ENCODE measurements at places on chromosomes 2 and 18.

DNA sequence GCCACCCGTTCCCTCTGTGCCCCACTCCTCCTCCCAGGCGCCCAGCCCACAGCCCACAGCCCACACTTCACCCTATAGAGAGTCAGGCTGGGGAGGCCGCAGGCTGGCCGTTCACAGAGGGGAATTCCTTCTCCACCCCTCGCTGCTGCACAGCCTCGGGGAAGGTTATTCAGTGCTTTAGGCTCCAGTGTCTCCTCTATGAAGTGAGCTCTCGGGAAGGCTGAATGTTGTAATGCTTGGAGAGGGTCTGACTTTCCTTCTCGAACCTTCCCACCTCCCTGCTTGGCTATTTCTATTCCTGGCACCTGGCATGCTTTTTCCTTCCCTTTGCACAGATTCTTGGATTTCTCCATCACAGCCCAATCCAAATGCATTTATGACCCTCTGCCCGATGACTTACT is 62.5 kb upstream of the SMAD7 start:
- no peak for DNase-seq

DNA sequence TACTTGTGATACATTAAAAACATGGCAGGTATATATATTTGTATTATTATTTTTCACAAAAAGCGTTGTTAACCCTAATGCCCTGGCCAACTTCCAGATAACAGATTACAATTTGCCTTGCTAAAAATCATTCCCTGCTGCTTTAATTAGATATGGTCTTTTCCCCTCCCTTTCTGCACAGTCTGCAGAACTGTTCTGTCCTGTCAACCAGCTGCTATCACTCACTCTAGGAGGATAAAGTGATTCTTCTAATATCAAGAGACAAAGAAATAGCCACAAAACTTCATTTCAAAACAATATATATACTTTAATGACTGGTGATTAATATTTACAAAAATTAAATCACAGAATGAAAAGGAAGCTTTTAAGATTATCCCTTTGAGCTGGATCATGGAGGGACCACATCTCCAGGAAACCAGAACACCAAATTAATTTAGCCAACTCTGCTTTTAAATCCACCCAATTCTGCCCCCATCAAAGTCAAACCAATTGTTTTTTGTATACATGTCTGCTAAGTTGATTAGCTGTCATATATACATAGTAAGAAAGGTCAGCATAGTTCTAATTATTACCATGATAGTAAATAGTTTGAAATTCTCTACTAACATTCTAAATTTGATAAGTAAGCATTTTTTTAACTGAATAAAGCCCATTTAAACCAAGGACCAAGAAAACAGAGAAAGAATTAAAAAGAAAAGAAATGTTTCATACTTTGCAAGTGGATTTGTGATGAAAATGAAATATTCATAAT is 55.7 kb downstream of the RND3 start:
- DNase-seq: no peak

- no peak for DNase-seq
These were observed 36.8 kb upstream of the IGFBP2 start for GRCh38 chr2:216596236-216596979.

DNA sequence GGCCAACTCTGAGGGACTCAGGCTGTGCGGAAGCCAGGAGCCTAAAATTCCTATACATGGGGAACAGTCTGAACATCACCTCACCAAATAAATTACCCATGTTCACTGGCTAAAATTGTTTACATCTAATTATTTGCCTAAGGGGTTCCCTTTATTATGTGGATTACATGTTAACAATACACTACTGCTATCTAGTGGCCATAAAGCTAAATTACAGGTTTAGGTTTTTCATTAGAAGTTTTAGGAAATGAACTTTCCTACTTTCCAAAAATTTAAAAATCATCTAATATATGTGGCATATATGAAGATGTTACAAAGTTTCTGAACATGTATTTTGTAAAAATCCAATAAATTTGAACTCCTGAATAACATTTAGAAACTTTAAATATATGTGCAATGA is 40.3 kb downstream of the PLA2R1 start:
- no peak for DNase-seq

GRCh38 chr2:47126783-47127182 is 28.3 kb downstream of the STPG4 start:
- no peak for DNase-seq

DNA sequence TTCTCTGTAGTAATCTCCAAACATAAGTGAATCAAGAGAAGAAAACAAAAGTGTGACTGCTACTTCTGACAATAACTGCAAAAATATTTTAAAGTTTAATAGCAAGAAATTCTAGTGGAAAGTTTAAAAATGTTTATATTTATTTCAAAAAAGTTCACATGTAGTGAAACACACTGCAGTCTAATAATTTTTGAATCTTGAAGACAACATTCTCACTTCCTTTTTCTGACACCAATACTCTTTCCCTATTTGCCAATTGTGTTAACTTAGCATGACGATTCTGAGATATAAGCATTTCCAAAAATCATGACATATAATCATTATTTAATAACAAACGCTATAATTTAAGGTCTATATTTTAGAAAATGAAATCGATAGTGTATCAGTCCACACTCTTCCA is 429.1 kb upstream of the PKDCC start:
- no peak for DNase-seq

DNA sequence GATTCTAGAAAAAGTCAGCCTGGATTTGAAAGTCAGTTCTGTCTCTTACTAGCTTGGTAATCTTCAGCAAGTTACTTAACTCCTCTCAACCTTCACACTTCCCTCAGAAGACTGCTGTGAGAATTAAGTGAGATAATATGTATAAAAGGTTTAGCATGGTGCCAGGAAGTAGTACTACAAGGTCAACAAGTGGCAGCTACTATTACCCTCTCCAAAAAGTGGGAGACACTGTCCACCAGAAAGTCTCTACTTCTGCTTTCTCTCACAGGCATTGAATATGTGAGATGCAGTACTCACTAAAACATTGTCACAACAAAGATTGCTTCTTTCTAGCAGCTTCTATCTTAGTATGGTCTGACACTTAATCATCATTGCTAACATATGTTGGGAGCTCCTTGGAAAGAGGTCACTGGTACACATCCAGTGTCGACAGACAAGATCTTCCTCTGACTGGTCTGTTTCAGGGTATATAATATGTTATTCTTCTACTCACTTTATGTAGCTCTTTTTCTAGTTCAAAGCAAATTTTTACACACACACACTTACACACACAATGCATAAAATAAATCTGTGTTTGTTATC is 47.9 kb downstream of the DOCK10 start:
- DNase-seq: no peak

DNA sequence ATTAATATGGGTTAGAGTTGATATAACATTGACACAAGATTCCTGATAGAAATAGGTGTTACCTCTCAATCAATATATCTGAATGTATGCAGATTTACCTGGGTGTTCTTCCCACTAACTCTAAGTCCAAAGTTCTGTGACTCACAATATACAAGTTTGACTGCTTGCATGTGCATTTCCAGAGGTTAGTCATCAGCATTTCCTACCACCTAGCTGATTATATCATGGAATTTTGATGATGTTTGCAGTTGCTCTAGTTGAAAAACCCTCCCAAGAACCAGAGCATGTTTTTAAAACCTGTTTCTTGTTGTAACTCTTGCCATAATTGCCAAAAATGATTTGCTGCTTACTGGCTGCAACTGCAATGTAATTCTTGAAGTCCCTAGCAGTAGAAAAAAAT is 15.0 kb upstream of the DSG1 start:
- no peak for DNase-seq

DNA sequence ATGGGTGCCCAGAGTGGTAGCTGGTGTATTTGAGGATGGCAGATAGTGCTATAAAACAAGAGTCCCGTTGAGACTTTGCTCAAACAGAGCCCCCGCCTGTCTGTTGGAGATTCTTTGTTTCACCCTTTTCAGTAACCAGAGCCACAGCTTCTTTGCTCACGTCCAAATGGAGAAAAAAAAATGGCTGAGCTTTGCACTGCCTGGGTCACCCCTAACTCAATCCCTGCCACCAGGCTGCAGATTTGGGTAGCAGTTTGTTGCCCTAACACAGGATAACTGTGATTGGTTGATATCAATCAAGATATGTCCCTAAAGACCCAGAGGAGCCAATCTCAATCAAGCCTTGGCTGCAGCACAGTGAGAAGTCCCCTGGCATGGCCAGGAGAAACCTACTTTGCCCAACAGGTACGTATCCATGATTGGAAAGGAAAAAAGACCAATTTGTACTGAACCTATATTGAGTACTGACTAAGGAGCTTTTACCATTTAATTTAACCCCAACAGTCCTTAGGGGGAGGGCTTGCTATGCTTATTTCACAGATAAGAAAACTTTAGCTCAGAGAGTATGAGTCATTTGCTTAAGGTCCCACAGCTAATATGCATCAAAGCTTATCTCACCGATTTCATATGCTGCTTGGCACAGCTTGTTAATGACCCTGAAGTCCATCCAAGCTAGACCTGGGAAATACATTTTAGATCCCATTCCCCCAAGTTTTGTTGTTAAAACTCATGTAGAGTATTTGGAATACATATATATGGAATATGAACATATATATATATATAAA is 72.0 kb upstream of the SH3BP4 start:
- no peak for DNase-seq

DNA sequence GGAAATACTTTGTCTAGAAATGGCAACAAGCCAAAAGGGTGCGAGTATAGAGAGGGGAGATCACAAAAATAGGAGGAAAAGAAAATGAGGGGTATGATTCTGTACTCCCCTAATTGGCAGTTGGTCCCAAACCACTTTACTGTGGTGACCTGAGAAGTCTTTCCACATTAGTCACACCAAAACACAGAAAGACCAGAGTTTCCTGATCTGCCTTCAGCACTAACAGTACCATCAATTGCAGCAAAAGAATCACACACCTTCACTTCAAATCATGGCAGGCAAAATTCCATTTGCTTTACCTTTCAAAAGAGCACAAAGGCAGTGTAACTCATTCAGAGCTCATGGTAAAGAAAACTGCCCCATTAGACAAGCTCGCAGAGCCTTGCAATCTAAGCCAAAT is 86.8 kb downstream of the ALK start:
- no peak for DNase-seq

DNA sequence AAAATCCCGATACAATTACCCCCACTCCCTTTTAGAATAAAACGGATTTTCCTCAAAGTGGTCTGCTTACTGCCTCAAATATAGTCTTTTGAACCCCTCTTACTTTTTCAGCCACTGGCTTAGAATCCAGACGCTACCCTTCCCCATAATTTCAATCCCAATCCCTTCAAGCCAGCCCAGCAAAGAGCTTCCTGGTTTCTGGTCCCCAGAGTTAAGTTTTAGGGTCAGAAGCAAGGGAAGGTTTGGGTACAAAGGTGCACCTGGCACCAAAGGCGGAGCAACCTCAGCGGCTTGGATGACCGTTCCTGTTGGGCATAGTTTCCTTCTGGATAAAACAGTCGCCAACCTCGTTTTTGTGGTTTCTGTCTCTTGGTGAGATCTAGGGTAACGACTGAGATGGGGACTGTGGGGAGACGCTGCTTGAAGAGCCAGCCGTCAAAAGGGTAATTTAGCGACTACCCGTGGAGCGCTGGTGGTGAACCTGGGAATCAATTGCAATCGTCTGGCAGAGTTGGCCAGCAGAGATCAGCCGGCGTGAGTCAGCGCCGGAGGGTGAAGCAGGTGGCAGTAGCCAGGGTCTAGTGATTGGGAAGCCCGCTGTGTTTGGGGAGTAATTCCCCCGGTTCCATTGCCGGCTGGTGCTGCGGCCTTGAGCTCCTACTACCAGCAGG is 1.6 kb downstream of the FEV start:
- no peak for DNase-seq

DNA sequence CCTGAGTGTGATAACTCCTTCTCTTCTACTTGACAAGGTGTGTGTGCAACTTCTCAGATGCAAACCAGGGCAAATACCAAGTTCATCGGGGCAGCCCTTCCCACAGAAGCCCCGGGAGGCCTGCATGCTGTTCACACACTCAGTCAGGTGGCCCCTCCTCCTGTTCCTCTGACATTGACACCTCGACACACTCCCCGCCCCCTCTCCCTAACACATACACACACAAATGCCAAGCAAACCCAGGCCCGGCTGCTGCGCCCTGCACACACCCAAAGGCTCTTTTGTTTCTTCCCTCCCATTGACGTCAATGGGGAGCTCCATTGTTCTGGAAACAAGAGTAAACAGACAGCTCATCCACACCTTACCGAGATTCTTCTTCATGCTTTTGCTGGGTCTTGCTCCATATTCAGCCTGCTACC is 1.7 kb upstream of the PER2 start:
- no peak for DNase-seq

- DNase-seq: no peak
These were observed 733 bp upstream of the CXCR2 start for GRCh38 chr2:218125095-218125494.

- no peak for DNase-seq
These were observed 525.5 kb upstream of the CHAC2 start for GRCh38 chr2:53242090-53242489.

DNA sequence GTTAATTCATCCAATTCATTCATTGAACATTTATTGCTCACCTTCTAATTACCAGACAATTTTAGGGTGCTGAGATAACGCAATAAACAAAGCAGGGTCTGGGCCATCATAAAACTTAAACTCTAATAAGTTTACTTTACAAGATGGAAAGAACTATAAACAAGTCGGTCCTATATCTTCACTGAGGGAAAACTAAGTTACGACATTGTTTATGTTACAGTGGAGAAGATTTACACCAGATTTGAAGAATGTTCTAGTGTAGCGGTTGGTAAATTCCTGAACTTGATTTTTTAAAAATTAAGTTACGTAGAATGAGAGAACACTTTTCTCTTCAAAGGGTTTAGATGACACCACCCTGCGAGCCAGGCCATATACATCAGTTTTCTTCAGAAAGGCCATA is 20.7 kb upstream of the FRZB start:
- no peak for DNase-seq

GRCh38 chr2:160387558-160388262 is 105.9 kb downstream of the RBMS1 start:
- no peak for DNase-seq

DNA sequence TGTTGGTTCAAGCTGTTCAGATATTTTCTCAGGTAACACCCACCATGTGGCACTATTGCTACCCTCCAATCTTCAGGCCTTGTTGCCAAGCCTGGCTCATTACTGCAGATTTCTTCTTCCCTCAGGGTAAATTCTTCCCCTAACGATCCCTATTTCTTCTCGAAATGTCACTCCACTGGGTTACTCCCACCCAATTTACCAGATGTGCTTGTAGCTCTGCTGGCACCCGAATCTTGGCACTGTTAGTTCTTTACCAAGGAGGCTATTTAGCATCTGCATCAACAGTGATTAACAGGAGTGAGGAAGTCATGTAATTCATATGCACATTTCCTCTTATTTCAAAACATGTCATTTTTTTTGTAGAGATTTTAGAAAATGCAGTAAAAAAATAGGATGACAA is 217.1 kb upstream of the CYRIA start:
- no peak for DNase-seq

GRCh38 chr2:204897561-204897960 is 352.3 kb downstream of the PARD3B start:
- DNase-seq: no peak

DNA sequence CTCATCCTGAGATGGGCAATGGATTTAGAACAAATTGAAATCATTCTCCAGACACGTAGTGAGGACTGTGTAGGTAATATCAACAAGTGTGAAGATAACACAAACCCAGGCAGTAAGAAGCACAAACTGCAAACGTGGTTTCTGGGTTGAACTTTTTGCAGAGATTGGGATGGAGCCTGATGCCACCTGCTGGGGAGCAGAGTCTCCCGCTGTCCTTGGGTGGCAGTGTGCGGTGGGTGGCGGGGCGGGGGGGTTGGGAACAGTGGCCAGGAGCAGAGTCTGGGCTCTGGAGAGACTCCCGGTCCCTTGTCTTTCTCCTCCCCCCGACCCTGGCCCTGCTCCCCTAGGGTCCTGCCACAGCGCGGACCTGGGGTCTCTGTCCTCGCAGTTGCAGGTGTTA is 19.5 kb downstream of the TRAF3IP1 start:
- no peak for DNase-seq

- no peak for DNase-seq
These were observed 72.6 kb upstream of the PID1 start for GRCh38 chr2:229343661-229344060.

Data from stimulated activated CD8-positive, alpha-beta memory T cell treated with anti-CD3 and anti-CD28 coated beads, Interleukin-15, amount 100 ng/mL, for 1 hour (primary cell).